Activated naive CD4-positive, alpha-beta T cell treated with anti-CD3 and anti-CD28 coated beads for 36 hours (primary cell): ENCODE measurements at places on chromosomes 1 and 21. TPM values are rescaled to one million over a fixed set of nuclear protein-coding genes. Genes with fewer than 3 reads are reported as not detected.

DNA sequence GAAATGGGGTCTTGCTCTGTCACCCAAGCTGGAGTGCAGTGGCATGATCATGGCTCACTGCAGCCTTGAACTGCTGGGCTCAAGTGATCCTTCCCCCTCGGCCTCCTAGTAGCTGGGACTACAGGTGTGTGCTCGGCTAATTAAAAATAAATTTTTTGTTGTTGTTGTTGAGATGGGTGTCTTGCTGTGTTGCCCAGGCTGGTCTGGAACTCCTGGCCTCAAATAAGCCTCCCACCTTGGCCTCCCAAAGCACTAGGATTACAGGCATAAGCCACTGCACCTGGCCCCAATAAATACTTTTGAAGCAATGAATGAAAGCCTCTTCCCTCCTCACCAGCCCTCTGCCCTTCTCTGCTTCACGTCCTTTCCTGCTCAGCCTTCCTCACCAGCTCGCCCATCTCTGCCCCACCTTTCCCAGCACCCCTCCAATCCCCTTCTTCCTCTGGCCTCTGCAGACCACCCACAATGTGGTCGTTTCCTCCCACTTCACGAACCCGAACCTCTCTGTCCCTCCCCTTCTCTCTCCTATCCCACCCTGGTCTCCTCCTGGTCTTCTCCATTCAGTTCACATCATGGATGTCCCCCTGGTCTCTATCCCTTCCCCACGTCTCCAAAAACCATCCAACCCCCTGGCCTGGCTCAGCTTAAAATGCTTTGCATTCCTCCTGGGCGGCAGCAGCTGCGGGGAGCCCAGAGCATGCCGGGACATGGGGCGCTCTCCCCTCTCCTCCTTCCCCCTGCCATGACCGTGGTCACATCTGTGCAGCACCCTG lies 38.4 kb downstream of the RAP1GAP start:
- no peak for DNase-seq

GRCh38 chr21:39218082-39218409 lies 34.8 kb upstream of the PSMG1 start:
- no peak for DNase-seq

- no peak for DNase-seq
These were observed 113.1 kb downstream of the ATP5PO start for GRCh38 chr21:33802481-33802880.

GRCh38 chr21:42973309-42973990 lies 912 bp upstream of the PKNOX1 start:
- DNase-seq, result no peak

- no peak for DNase-seq
These were observed 484.9 kb downstream of the NPHP4 start for GRCh38 chr1:5507340-5507739.

Gene TEKT2
- total RNA-seq, result not detected

DNA sequence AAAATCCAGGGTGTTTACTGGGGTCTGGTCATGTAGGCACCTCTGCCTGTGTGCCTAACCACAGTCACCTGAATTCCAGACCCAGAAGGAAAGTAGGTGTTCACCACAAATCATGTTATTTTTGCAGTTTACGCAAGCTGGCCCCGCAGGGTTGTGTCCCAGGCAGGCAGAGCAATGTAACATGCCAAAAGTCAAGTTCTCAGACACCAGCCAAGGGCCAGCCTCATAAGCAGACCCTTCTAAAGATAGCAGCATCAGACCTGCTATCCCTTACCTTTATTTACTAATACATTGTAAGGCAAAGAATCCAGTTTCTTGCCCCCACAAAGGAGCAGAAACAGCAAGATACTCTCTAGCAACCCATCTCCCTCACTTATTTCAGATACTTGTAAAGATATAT lies 83.0 kb downstream of the GPR161 start:
- DNase-seq, result no peak

Gene USP33
- 32.6 TPM for total RNA-seq

Gene PRPF38A
- total RNA-seq, result 91.8 TPM

DNA sequence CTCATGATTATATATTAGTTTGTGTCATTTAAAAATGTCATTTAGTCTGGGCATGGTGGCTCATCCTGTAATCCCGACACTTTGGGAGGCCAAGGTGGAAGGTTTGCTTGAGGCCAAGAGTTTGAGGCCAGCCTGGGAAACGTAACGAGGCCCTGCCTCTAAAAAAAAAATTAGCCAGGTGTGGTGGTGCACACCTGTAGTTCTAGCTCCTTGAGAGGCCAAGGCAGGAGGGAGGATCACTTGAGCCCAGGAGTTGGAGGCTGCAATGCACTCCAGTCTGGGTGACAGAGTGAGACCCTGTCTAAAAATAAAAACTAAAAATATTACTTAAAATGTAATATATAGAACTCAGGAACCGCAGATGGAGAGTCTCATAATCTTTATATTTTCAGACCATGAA lies 34.6 kb downstream of the RUNX3 start:
- no peak for DNase-seq
